Astrocyte of the hippocampus (primary cell): ENCODE measurements at places on chromosomes 7 and 10.

GRCh38 chr10:108598320-108598695, 1325.0 kb downstream of the XPNPEP1 start:
- no peak for DNase-seq

DNA sequence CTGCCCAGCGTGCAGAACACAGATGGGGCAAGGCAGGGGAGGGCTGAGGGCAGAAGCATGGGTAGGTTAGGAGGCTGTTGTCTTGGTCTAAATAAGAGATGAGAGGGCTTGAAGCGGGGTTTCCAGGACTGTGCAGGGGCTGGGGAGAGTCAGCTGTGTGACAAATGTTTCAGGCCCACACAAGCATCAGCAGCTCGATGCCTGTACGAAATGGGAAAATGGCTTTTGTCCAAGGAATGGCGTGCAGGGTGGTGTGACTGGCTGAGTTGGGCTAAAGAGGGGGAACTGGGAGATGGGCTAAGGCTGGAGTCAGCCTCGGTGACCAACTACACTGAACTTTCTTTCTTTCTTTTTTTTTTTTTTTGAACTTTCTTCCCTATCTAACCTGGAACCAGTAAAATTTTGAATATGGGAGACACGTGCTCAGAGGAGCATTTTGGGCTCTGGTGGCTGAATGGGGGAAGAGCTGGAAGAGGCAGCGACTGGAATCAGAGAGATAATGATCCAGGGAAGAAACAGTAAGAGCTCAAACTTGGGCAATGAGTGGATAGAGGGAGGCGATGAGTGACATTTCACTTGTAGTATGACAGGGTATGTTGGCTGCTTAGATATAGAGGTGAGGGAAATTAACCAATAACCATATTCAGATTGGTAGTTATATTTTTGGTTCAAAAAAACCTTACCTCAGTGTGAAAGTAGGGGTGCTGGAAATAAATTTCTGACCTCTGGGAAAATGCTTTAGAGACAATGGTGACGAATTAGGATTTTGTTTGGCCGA, 10.2 kb upstream of the EPHA1 start:
- no peak for DNase-seq

- DNase-seq = no peak
Observed at GRCh38 chr7:47031786-47032535, 550.0 kb downstream of the TNS3 start.

DNA sequence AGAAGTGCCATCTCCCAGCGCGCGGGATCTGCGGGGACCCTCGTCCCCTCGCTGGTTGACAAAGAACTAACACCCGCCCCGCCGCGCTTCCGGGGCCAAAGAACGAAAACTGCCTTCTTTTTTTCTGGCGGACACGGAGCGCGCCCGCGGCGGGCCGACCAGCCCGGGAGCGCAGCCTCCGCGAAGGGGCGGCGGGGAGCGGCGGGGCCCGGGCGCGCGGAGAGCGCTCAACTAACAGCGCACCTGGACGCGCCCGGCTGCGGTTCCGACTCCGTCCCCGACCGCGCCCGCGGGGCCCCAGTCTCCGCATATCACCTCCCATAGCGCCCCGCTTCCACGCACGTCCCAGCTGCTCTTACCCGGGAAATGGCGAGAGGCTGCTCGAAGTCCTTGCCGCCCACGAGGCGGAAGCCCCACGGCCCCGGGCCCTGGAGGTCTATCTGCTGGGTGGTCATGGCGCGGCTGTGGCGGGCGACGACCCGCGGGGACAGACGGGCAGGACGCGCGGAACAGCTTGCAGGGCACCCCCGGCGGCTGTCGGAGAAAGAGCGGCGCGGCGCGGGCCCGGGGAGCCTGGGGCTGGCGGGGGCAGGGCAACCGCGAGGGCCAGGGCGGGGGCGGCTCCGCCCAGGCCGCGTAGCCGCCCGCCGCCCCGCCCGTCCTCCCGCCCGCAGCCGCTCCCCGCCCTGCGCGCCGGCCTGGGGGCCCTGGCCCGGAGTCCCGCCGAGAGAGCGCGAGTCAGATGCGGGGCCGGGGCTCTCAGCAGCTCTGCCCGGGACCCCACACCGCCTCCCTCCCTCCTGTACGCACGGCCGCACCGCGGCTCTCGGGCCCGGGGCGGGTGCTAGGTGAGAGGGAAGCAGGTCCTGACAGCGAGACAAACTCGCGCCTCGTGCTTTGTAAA, at the start of gene PDLIM1:
TSS of gene PDLIM1 (minus strand) at position 543 of the 904 bp plus-strand sequence. CDS start at position 455, 88 bp downstream.
- DNase-seq = peak; percentile 86

DNA sequence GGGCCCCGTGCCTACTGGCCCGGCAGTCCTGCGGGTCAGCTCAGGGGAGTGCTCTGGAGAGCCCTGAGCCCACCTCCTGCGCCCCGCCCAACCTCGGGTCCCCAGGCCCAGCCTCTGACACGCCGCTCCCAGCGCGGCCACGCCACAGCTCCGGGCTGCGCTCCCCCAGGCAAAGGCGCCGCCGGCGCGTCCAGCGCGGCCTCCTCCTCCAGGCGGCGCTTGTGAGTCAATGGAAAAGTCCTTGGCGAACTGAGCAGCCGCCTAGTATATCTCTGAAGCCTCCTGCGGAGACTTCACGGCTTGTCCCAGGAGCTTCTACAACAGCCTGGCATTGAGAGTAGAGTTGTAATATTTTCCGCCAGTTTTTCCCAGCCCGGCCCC, 29.5 kb upstream of the BMS1 start:
- peak; percentile 88 for DNase-seq

GRCh38 chr7:107253599-107253998, 84.8 kb downstream of the HBP1 start:
- DNase-seq = no peak

- peak; percentile 91 for DNase-seq
Observed at GRCh38 chr7:1123715-1124114, 35.8 kb downstream of the GPER1 start.

- DNase-seq = peak; percentile 12
Observed at GRCh38 chr10:36188080-36188453, 546.0 kb upstream of the FZD8 start.

DNA sequence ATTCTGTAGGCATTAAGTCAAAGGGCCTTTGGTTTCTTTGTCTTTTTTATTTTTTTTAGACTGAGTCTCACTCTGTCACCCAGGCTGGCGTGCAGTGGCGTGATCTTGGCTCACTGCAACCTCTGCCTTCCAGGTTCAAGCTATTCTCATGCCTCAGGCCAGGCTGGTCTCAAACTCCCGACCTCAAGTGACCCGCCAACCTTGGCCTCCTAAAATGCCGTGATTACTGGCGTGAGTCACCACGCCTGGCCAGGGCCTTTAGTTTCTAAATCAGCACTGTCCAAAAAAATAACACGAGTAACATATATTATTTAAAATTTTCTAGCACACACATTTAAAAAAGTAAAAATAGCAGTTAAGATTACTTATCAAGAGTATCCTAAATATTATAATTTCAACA, 11.1 kb upstream of the ACSL5 start:
- DNase-seq = no peak

DNA sequence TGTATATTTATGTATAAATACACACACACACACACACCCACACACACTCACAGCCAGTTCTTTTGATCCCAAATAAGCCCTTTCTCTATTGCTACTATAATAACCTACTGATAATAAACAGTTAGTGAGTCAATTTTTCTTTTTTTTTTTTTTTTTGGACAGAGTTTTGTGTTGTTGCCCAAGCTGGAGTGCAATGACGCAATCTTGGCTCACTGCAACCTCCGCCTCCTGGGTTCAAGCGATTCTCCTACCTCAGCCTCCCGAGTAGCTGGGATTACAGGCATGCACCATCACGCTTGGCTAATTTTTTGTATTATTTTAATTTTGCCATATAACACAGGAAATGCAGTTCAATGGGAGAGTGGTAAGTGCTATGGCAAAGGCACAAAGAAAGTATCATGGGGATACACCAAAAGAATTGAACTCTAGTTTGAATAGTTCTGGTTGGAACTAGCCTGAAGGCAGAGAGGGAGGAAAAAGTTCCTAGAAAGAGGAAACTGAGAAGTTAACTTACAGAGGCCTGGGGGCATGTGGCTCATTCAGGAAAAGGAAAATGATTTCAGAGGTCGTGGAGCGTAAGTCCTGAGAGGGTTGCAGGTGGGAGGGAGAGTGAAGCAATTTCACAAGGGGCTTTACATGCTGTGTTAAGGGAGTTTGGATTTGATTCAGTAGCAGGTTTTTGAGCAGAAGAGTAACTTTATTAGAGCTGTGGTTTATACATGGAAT, 44.4 kb upstream of the JCAD start:
- no peak for DNase-seq

DNA sequence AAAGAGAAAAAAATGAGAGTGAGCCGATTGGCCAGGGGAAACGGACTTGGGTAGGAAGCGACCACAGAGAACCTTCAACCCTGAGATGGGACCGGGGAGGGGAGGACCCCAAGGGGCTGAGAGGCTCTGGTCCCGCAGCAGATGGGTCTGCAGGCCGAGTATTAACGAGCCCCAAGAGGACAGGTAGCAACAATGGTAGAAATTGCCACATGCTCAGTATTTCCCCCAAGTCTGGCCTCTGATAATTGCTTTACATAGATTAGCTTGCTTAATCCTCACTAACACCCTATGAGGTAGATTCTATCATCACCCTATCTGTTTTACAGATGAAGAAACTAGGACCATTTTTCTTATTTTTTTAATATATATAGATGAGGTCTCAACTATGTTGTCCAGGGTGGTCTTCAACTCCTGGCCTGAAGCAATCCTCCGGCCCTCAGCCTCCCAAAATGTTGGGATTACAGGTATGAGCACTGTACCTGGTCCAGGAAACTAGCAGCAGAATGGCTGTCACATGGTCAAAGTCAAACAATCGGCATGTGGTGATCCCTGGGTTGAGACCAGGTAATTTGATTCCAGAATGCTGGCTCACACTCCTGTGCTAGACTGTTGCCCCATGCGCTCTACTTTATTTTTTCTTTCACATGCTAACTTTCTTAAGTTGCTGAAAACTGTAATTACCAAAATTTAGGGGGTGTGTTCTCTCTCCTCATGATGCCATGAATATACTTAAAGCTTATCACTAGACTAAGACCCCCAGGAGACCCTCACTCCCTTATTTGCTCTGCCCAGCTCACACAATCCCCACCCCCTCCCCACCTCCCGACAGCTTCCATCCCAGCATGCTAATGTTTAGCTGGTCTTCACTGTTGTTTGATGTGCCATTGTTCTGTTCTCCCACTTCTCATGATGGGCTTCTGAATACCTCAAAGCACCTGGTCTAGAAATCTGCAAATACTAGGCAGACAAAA, 67.9 kb upstream of the AFAP1L2 start:
- no peak for DNase-seq

DNA sequence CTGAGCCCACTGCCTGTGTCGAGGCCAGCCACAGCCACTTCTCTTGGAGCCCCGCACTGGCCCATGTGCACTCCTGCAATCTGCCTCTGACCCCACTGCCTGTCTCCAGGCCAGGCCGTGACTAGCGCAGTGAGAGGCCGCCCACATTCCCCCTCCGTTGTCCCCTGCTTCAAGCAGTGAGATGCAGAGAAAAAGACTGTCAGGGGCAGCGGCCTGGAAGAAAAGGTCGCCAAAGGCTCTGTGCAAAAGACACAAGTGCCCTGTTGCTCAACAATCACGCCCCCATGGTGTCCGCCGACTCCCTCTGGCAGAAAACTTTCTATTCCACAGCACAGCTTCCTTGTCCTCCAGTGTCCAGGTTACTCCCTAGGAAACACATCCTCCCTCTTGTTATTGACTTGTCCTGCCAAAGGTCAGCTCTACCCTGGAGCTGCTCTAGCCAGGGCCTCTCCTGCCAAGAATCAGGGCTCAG, 9.9 kb downstream of the FAM131B start:
- DNase-seq = no peak

DNA sequence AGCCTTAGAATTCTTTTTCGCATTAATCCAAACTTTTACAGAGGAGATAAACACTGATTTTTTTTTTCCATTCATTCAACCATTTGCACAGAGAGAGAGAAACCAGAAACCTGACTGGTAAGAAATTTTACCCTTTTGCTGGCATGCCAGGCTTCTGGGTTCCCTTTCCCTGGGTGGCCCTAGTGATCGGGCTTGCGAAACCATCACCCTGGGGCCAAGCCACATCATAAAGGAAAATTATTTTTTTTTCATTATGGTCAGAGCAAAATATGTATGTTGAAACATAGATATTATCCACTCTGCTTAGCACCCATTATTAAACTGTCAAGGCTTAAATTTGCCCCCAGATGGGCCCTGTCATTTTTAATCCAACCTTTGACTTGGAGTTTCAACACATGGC, 55.4 kb upstream of the INHBA start:
- DNase-seq = no peak

DNA sequence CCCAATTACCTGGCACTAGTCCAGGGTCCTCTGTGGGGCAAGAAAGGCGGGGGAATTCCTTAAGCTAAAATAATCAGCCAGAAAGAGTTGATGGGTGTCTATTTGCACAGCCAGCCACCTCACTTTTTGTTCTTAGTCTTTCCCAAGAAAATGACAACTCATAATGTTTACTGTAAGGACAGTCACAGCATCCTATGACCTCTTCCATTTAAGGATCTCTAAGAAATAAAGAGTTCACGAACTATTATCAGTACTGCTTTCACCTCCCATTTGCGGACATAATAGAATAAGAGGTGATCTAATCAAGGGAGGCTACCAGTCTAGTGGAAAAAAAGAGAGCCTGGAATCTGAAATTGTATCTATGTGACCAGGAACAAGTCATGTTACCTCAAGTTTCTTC, 72.4 kb upstream of the LRRC17 start:
- no peak for DNase-seq

DNA sequence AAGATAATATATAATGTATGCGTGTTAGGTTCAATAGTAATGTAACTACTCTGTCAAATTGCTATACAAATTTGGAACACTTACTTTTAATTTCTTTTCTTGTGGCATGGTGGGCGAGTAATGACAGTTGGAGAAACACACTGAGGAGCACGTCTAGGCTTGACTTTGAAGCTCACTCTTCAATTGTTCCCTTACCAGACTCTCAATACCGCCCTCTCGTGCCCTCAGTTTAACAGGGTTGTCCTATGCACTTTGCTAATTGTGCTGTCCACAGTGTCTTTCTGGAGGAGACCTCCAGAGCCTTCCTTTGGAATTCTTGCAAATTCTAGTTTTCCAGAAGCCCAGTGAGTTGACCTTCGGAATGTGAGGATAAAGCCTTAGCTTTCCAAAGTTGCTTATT, 107.2 kb upstream of the RELN start:
- DNase-seq = no peak

GRCh38 chr7:135441791-135442190, 68.1 kb downstream of the CNOT4 start:
- peak; percentile 51 for DNase-seq

GRCh38 chr10:70162892-70163201, 7.5 kb downstream of the SAR1A start:
- DNase-seq = no peak

- DNase-seq = peak; percentile 46
Observed at GRCh38 chr7:50142425-50143017, 49.5 kb upstream of the ZPBP start.

DNA sequence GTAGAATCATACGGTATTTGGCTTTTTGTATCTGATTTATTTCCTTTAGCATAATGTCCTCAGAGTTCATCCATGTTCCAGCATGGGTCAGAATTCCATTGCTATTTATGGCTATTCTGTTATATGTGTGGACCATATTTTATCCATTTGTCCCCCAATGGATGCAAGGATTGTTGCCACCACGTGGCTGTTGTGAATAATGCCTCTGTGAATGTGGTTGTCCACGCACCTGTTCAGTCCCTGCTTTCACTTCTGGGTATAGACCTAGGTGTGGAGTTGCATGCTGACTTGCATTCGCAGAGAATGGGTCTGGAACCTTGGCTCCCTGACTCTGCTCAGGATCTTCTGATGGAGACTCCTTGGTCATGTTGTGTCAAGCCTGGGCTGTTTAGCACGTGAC, 199.9 kb downstream of the CAMK1D start:
- DNase-seq = no peak

- no peak for DNase-seq
Observed at GRCh38 chr7:79515358-79515757, 61.9 kb upstream of the MAGI2 start.

GRCh38 chr10:131882151-131882550, 18.7 kb upstream of the PPP2R2D start:
- no peak for DNase-seq
